ENCODE measurements at places on chromosomes 3 and 15.

DNA sequence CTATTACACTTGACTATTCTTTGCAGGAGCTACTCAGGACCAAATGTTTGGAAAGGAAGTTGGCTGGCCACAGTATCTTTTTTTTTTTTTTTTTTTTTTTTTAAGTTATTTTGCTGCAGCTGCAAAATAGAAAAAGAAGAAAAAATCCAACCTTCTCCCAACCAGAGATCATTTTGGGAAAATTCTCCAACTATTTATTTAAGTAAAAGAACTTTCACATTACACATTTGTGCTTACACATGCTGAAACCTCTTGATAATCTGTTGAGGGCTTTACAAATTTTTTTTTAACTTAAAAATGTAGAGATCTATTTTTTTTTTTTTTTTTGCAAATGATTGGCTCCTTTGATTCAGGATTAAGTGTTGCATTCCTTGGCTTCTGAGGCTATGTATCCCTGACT lies 148.0 kb downstream of the POLR2M start:
- no peak for DNase-seq

GRCh38 chr3:114450008-114450596 lies 156.3 kb downstream of the TIGIT start:
- no peak for DNase-seq

- DNase-seq: no peak
These were observed 53.6 kb downstream of the UBP1 start for GRCh38 chr3:33386631-33387030.

DNA sequence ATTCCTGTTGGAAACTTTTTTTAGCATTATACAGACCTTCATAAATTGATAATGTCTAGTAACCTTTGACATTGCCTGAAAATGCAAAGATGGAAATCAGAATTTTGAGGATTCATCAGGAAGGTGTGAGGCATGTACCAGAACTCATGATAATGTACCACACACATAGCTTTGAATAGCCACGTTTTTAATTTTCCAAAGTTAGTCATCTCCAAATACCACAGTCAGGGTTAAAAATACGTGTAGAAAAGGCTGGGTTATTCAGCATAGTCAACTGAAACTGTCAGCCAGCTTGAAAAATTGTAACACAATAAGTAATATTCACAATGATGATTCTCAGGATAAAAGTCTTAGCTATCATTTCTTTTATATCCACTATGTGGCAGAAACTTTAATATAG lies 102.0 kb upstream of the THRB start:
- DNase-seq: no peak

DNA sequence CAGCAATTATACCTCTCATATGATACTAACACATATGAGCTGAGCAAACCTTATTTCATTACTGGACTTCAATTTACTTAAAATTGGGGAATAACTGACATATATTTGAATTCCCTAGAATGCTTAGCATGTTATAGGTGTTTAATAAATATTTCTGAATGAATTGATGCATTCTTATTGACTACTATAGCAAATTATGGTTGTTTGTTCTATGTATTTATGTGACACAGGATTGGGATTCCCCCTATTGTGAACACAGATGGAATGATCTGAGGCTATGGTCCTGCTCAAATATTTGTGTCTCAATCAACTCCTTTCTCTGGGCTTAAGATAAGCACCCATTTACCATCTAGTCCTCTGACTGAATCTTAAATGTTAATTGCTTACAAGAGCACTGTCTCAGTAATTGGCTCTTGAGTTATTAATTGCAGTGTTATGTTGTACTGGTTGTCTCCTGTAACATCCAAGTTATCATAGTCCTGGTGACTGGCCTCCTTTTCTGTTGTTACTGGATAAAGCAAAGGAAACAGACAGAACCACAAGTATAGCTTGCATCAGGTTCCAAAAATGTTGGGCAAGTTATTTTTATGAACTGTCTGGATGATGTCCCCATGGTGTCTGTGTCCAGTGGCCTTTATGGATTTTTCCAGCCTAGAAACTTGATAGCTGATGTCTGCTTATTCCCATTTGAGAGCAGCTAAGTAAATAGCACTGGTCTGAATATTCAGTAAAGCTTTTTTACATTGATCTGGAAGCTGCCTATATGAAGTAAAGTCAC lies 2.3 kb upstream of the UACA start:
- no peak for DNase-seq

- DNase-seq: no peak
These were observed 174.8 kb downstream of the POLR2M start for GRCh38 chr15:57881361-57881760.

- no peak for DNase-seq
These were observed 67.2 kb downstream of the OPA1 start for GRCh38 chr3:193660171-193660570.

DNA sequence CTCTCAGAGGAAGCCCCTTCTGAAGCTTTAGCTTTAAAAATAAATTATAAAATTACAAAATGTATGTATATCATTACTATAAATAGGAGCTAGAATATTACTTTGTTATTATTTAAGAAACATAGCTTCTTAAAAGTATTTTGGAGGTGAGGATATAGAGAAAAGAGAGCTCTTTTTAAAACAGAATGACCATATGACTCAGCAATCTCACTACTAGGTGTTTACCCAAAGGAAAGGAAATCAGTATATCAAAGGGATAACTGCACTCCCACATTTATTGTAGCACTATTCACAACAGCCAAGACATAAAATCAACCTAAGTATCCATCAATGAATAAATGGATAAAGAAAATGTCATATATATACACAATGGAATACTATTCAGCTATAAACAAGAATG lies 119.6 kb downstream of the DMXL2 start:
- no peak for DNase-seq

DNA sequence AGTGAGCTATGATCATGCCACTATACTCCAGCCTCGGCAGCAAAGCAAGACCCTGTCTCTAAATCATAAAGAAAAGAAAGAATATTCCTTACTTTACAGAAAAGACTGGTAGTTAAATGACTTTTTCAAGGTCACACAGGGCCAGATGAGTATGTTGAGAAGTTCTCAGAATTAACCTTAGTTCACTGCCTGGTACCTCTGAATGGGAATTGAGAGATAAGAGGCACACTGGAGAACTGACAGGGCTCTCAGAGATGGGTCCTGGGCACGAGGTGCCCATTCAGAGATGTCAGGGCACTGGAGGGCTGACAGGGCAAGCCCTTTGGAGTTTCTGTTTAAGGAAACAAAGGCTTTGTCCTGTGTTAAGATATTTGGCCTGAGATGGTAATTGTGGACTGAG lies 157.7 kb downstream of the PDE8A start:
- DNase-seq: no peak

DNA sequence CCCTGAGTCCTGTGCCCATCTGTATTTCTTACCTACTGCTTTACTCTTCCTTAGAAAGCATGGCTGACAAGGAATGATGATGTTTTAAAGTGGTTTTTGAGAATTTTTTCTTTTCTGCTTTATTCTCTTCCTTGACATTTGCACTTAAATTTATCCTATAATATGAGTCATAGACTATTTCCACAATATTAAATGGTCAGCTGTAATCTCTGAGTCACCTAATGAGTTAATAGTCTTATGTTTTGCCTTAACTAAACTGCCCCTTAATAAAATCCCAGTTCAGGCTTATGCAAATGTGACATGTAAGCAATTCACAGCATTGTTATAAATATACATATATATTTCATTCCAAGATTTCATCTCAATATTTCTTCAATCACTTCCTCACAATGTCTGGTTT lies 23.8 kb downstream of the MEIS2 start:
- DNase-seq: no peak

- DNase-seq: no peak
These were observed 789.2 kb downstream of the DIPK2A start for GRCh38 chr3:144760831-144761230.
